Ecto neural progenitor cell (in vitro differentiated cells): ENCODE measurements at places on chromosomes 3 and 15.

GRCh38 chr3:48847504-48848423 lies at the start of gene PRKAR2A:
Gene PRKAR2A (minus strand): TSS chr3:48847874. CDS start chr3:48847596, 278 bp downstream.
- DNase-seq, result peak; percentile 89

- no peak for DNase-seq
Measured at GRCh38 chr3:144257381-144257780, 285.8 kb downstream of the DIPK2A start.

DNA sequence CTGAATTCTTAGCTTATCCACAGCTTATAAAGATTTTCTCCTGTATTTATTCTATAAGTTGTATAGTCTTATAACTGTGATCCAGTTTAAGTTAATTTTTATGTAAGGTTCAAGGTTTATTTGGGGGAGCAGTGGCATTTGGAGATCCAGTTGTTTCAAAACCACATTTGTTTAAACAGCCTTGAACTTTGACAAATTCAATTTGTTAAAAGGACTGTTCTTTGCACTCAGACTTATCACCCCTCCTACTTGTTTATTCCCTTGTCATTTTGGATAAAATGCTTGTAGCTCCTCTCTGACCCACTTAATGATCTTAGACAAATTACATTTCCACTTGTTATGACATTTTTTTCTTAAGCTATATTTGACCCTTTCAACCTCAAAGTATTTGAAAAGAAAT lies 327.8 kb downstream of the DOCK3 start:
- no peak for DNase-seq

DNA sequence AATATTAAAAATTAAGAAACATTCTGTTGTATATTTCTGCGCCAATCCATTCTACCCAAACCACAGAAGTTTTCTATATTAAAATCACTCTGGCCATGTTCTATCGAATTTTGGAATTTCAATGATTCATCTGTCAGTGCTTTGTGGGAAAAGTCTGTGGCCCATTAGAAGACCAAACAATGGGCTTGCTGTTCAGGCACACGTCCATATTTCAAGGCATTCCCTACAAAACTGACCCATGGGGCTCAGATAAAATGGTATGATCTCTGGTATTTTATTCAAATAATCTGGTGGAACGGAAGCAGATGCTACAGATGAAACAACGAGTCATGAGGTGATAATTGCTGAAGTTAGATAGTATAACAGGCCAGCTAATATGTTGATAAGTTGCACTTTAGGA lies 12.4 kb downstream of the NPHP3 start:
- DNase-seq, result no peak

DNA sequence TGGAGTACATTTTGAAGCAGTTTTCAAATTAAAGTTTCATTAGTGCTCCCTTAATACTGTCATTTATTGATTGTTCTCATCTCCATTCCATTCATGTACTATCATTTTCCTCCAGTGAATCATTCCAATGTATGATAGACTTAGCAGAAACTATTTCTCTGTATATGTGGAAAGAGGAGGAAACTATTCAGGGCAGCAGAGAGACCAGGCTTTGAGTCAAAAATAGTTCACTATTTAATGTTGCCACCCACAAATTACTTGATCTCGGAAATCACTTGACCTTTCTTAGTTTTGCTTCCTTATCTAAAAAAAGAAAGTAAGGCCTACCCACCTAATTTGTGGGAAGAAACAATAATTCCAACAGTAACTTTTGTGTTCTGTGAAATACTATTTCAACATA lies 610.5 kb upstream of the ZNF385D start:
- DNase-seq, result no peak

DNA sequence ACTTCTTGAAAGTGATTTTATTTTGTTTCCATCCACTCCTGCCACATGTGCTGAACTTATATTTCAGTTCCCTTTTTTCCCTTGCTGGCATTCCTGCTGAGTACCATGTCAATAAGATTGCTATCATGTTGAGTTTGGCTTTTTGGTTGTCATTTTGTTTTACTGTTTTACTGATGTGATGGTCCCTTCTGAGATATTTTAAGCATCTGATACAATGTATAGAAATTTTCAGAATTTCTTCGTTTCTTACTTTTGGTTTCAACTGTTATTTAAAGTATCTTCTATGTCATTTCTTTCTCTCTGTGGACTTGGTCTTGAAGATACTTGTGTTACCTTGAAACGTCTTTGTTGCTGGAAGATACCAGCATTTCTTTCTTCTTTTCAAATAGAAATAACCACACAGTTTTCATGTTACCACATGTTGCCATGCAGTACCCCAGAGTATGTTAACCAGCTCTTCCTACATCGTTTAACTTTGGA lies 14.1 kb downstream of the SIDT1 start:
- DNase-seq, result no peak

DNA sequence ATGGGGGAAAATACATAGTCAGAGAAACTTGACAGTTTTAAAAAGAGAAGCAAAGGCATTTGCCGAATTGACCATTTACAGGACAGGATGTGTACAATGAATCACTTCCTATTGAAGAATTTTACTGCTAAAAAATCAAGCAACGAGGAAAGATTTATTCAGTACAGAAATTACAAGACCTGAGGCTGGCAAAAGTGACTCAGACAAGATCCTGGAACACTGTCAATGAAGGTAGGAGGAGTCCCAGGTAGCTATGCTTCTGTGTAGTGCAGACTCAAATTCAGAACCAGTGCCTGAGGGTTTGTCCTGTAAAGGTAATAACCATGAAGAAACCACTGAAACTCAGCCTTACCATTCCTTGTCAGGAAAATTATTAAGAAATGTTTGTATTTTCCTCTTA lies 120.9 kb downstream of the ZMAT3 start:
- no peak for DNase-seq

DNA sequence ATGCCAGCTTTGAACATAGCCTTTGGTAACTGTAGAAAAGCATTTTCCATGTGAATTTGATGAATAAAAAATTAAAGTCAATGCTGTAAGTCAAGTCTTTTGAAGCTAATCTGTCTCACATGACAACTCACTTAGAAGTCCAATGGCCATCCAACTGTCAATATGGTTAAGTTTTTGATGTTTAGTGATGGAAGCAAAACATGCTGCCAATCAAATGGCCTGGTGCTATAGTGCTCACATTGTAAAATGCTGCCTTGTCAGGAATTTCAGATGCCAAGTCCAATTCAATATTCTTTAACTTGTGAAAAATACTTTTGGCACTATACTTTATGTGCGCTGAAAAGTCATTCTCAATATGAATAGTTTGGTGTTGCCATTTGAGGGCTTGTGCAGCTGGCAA lies 1361.8 kb upstream of the ALCAM start:
- DNase-seq, result no peak

DNA sequence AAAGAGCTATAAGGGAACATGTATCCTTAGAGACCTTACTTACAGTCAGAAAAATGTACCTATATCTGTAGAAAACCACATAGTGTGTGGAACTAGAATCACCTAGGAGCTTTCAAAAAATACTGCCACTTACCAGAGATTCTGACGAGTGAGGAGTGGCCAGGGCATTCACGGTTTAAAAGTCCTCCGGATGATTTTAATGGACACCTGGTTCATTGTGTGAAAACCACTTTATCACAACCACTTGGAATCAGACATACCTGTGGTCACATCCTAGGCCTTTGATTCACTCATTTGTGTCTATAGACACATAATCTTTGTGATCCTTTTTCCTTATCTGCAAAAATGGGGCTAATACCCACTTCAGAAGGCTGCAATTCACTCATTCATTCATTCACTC lies 159.8 kb downstream of the MBNL1 start:
- no peak for DNase-seq

- DNase-seq, result no peak
Measured at GRCh38 chr3:156469456-156469855, 85.5 kb downstream of the SSR3 start.

- DNase-seq, result no peak
Measured at GRCh38 chr15:84685304-84685703, 27.3 kb upstream of the NMB start.
